Activated T-cell treated with anti-CD3 and anti-CD28 coated beads, Interleukin-2, amount 50 U/mL, for 48 hours (primary cell): ENCODE measurements at places on chromosomes 16 and 17.

GRCh38 chr17:76506408-76507345 lies 5.5 kb upstream of the RHBDF2 start:
- DNase-seq, result peak; percentile 96

- DNase-seq, result no peak
These were observed 13.2 kb downstream of the XYLT2 start for GRCh38 chr17:50359005-50359699.

GRCh38 chr16:28544998-28545397 lies 6.2 kb upstream of the NUPR1 start:
- no peak for DNase-seq

DNA sequence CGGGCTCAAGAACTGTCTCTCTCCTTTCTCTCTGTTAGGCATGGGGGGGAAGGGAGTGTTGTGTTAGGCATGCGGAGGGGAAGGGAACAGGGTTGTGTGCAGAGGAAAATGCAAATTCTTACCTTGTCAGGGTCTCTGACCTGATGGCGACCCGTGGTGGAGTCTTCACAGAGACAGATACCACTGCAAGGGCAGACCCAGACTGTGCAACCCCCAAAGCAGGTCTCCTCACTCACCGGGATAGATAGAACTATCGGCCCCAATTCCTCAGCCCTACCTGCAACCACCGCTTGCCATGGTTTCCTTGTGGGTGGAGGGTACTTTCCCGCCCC lies 9.6 kb upstream of the MPP2 start:
- no peak for DNase-seq

DNA sequence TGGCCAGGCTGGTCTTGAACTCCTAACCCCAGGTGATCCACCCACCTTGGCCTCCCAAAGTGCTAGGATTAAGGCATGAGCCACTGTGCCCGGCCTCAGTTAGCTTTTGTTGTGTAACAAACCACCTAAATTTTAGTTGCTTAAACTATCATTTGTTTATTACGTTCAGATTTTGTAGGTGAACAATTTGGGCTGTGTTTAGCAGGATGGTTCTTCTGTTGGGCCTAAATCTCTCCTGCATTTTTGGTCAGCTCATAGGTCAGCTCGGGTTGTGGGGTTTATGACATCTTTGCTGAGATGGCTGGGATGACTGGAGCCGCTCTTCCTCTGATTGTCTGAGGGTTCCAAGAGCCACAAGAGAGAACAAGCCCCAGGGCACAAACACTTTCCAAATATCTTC lies 21.1 kb upstream of the NLRP1 start:
- no peak for DNase-seq

DNA sequence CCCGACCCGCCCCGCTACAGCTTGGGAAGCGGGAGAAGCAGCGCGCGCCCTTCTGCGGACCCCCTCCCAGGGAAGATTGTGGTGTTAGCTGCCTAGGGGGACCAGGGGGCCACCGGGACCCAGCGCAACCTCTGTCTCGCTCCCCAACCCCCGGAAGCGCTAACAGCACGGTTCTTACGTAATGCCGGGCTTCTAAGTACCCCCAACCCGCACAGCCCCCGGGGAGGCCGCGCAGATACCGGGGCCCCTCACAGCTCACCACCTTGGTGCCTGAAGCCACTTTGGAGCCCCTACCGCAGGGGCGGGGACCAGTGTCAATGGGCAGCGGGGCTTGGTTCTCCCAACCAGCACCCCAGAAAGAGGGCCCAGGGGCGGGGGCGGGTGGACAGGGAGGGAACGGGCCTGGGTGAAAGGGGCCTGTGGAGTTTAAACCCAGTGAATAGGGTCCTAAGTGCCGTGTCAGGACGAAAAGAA lies 348 bp downstream of the MPP2 start:
- no peak for DNase-seq

GRCh38 chr16:892536-893255 lies 78.1 kb downstream of the LMF1 start:
- DNase-seq, result no peak

DNA sequence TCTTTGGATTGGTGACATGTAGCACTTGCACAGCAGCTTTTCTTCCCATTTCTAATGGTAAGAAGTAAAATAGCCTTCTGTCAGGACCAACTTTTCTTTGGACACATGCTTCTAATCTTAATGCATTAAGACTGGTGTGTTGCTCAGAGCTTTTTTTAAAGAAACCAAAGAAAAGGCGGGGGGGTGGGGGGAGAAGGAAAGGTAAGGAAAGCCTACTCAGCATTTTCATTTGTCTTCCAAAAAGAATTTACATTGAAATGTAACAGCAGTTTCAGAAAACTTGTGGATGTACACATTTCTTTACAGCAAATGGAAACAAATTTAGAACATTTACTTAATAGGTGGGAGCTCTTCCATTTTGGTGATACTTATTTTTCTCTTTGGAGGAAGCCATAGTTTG lies 49.6 kb downstream of the NLK start:
- no peak for DNase-seq

- DNase-seq, result no peak
These were observed 77.4 kb downstream of the RPA1 start for GRCh38 chr17:1907216-1907631.

DNA sequence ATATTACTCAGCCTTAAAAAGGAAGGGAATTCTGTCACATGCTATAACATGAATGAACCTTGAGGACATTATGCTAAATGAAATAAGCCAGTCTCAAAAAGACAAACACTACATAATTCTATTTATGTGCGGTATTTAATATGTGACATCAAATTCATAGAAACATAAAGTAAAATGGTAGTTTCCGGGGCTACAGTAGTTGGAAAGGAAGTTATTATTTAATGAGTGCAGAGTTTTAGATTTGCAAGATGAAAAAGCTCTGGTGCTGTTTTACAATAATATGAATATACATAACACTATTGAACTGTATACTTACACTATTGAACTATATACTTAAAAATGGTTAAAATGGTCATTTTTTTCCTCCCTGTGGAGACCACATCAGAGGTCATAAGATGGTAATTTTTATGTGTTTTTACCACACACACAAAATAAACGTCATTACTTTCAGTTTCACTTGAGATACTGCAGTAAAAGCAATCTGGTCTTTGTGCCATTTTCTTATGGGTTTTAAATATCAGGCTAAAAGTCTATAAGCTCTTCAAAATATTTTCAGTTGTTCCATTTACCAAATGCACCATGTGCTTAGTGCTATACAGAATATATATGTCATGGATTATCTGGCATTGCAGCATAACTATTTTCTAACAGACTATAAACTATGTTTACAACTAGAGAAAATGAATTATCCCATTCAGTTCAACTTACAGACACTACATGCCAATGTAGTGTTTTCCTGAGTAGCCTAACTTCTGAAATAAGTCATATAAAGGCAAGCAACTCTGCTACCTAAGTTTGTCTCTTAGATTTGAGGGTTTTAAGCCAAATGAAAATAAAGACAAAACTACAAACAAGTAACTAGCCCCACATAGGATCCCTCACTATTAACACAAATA lies 90.9 kb downstream of the SPAG9 start:
- no peak for DNase-seq

- no peak for DNase-seq
These were observed 21.6 kb downstream of the CTU2 start for GRCh38 chr16:88727871-88728270.

GRCh38 chr16:31641279-31641678 lies 113.6 kb downstream of the AHSP start:
- no peak for DNase-seq

DNA sequence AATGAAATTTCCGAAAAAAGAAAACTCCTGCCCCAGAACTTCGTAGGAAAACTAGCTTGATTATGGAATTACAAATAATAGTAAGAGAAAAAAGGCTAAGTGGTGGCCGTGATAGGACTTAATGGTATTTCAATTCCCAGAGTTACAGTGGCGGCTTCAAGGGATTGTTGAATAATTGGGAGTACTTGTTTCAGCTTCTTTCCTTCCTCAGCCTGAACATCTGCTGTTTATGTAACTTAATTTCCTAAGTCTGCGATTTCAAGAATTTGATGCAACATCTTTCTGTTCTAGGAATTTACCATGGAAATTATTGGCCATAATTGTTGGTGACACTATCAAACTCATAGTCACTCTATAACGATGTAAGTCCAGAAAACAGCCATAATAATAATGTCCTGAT lies 684 bp upstream of the APPBP2 start:
- DNase-seq, result no peak

- no peak for DNase-seq
These were observed 51.7 kb downstream of the GAN start for GRCh38 chr16:81366316-81366932.

- DNase-seq, result no peak
These were observed 46.4 kb downstream of the LDHD start for GRCh38 chr16:75070012-75070841.

DNA sequence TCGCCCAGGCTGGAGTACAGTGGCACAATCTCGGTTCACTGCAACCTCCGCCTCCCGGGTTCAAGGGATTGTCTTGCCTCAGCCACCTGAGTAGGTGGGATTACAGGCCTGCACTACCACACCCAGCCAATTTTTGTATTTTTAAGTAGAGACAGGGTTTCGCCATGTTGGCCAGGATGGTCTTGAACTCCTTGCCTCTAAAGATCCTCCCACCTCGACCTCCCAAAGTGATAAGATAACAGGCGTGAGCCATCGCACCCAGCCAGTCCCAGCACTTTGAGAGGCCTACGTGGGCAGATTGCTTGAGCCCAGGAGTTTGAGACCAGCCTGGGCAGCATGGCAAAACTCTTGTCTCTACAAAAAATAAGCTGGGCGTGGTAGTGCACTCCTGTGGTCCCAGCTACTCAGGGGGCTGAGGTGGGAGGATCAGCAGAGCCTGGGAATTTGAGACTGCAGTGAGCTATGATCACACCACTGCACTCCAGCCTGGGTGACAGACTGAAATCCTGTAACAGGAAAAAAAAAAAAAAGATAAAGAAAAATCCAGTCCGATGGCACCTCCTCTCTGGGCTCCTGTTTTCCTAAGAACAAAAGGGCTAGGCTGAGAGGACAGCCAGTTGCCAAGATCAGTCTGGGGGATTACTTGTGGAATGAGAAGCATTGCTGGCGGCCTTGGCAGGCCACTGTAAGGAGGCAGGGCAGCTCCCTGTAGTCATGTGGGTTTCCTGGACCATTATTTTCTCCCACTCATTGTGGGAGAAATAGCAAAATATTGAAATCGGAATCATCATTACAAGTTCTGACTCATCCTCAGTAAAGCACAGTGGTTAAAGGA lies 3.0 kb upstream of the PIPOX start:
- DNase-seq, result no peak

GRCh38 chr16:57061084-57061905 lies 31.1 kb upstream of the CPNE2 start:
- DNase-seq, result no peak

GRCh38 chr16:65068151-65068740 lies 53.6 kb downstream of the CDH11 start:
- DNase-seq, result no peak

DNA sequence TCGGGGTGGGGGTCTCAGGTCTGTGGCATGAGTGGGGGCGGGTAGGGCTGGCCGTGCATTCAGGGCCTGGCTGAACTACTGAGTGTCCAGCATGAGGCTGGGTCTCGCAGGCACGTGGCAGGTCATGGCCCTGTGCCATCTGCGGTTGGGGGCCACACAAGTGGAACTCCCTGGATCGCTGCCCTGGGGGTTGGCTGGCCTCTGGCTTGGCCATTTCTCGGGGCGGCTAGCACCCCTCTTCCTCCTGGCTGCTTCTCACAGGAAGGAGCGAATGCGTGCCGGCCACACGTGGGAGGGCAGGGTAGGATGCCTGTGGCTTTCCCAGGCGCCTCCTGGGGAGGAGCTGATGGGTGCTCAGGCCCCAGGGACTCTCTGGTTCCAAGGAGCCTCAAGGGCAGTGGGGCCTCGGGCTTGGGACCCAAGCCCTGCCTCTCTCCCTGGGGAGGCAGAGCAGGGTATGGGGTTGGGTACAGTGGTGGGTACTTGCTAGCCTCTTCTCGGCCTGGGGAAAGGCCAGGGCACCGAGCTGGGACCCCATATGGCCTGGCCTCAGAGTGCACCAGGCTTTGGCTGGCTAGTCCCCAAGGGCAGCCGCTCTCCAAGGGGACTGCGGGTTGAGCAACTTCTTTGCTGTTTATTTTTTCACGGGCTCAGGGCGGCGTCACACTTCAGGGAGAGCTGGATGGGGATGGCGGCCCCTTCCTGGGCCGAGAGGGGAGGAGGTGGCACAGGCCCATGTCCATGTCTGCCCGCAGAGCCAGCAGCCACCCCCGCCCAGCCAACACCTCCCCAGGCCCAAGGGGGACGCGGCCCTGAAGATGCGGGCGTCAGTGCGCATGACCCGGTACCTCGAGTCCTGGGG lies 37.5 kb downstream of the ADCY7 start:
- DNase-seq, result no peak

DNA sequence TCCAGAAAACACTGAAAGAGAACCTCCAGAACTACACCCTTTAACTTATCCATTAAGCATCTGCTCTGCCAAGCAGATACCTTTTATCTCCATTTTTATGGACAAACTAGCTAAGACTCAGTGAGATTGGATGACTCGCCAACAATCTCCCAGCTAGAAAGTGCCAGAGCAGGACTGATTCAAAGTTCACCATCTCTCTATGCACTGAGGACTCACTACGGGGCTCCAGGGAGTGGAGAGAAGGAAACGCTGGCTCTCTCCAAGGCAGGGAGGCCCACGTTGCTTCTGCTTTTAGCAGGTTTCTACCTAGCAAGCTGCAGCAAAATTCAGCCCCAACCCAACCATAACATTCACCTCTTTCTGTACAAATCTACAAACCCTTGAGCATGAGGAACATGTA lies 52.8 kb upstream of the ARHGAP44 start:
- no peak for DNase-seq

DNA sequence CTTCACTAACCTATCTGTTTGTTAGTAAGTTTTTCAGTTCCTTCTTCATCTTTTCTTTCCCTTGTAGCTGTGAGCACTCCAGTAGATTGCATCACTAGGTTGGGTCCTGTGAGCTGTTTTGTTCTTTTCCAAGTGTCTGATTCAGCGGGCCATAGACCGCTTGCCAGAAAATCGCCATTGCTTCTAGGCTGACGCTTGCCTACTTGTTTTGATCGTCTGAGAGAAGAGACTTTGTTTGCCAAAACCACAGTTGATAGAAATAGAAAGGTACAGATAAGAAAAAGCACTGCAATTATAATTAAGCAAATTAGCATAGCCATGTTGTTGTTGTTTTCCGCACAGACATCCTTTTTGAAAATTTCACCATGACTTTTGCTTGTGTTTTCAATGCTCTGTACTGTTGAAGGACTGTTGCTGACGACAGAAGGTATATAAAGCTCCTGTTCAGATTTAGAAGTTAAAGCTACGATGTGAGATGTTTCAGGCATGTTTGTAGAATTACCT lies 3.1 kb downstream of the EVI2A start:
- DNase-seq, result peak; percentile 64

GRCh38 chr16:52498328-52499059 lies 48.4 kb downstream of the TOX3 start:
- no peak for DNase-seq
